ENCODE measurements at places on chromosomes 4 and X.

- DNase-seq, result no peak
Observed at GRCh38 chr4:6478546-6479220, 6.3 kb upstream of the PPP2R2C start.

DNA sequence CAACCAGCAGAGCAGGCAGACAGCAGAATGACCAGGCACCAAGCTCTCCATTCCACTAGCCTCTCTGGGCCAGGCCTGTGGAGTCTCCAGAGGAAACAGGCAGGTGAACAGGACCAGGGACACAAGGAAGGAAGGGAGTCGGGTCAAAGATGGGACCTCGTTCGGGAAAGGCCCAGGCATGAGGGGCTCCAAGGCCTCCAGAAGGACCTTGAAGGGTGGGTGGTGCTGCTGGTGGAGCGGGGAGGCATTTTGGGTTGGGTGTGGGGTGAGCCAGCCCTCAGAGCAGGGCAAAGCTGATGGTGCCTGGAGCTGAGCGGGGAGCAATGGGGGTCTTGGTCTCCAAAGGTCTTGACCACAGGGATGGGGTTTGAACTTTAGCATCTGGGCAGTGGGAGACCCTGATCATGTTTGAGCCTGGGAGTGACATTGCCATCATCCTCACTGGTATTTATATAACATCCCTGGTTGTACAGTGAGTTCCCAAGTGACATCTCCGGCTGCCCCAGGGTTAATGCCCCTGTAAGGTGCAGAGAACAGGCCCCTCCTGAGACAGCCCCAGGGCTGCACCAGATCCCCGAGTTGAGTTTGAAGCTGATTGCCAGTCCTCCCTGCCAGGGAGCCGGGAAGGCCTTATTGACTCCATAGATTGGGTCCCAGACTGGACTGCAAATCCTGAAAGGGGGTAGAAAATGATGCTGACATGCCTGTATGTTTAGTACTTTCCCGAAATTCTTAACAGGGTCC, 52.7 kb downstream of the PSAPL1 start:
- DNase-seq, result no peak

GRCh38 chr4:173237762-173238161, 69.2 kb downstream of the GALNT7 start:
- no peak for DNase-seq

DNA sequence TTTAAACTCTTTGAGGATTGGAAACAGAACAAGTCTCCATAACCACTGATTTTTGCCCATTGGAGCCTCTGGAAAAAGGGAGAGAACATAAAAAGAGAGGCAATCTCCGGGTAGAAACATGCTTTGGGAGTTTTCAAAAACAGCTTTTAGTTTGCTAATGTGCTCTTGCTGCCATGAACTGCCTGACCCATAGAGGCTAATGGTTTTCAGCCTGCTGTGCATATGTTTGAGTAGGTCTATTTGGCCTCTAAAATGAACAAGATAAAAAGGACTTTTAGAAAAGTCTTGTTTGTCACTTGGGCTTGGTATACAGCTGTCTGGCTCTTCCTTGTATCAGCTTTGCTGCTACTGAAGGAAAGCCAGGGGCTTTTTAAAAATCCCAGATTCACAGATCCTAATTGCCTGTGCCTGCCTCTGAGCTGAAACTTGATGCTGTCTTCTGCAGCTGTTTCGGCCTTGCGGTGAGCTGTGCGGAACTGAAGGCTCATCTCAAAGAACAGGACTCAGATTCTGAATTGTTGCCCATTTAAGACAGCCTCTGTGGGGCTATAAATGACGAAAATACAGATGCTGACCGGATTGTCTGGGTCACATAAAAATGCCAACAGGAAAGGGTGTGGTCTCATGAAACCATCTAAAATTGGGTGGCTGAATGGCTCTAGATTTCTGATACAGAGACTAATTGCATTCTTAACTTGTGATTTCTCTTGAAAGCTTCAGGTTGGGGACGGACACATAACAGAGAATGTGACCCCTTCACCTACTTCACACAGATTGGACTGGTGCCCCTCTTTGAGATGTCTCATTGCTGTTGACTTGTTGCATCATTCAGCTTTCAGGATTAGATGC, 18.4 kb upstream of the ZNF41 start:
- DNase-seq, result no peak

DNA sequence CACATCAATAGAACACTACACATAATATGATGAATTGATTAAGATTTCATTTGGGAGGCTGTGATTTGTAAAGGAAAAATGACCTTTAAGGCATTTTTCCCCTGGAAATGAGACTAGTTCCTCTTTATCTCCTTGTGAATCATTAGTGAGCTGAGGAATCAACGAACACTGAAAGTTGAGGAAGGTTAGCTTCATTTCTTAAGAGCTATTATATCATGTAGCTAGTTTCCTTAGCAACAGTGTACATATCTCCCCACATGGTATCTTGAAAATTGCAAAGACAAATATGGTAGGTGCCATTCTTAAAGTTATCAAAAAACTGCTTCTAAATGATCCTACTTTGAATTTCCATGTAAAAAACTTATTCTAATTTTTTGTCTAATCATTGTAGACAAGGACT, 127.5 kb upstream of the NRK start:
- DNase-seq, result no peak

GRCh38 chr4:40194602-40195161, 2.1 kb upstream of the RHOH start:
- DNase-seq, result no peak

DNA sequence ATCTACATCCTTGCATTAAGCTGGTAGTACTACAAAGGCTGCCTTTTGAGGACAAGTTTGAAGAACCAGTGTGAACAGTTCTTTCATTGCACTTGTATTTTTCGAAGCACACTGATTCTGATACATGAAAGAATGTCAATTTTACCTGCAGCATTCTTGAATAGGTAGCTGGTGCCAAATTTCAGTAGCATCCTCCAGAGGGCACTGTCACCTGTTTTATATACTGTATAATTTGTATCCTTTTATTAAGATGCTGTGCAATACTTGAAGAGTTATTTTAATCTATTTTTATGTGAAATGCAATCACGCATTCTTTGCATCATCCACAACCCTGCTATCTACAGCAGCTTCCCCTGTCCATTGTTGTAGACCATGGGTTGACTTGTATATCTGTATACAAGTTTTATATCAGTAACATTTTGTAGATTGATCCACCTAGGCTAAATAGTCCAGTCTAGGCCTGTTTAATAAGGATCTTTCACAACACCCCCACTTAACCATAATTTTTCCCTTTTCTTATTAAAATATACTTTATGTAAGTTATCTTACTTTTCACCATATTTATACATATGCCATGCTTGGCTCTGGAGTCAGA, 325.7 kb downstream of the PCDH7 start:
- DNase-seq, result no peak

DNA sequence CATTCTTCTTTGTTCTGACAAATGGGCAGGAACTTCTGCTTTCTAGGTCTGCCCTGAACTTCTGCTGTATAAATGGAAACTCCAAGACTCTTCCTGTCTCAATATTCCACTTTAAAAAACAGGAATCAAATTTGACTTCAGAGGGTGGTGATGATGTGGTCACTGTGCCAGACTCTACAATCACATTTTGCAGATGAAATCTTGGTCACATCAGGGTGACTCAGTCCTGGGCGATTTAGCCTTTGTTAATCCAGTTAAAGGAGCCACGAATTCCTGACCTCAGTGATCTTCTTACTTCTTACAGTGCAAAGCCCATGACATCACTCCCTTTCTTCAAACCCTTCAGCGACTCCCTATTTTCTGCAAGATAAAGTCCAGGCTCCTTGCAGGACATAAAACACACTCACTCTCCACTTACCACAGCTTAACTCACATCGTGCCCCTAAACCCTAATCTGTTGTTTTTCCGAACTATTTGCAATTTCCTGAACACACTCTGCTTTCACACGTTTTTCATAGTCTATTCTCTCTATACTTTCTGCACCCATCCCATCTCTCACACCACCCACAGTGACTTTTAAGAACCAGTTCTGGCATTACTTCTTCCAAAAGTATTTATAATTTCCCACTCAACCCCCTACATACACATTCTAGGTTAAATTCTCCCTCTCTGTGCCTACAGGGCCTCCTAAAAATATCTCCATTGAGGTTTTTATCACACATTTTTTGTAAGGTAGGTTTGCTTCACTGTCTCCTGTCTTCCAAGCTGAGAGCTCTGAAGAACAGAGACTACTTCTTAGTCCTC, 11.1 kb downstream of the GASK1B start:
- DNase-seq, result no peak

- DNase-seq, result no peak
Observed at GRCh38 chrX:38798956-38799355, 2.3 kb upstream of the MID1IP1 start.

- peak; percentile 18 for DNase-seq
Observed at GRCh38 chr4:123599920-123600810, 203.6 kb downstream of the SPRY1 start.

- no peak for DNase-seq
Observed at GRCh38 chrX:44937606-44938005, 64.6 kb downstream of the KDM6A start.

- no peak for DNase-seq
Observed at GRCh38 chr4:54104907-54105306, 4.9 kb downstream of the GSX2 start.

- no peak for DNase-seq
Observed at GRCh38 chr4:156576946-156577345, 394.7 kb downstream of the PDGFC start.

- DNase-seq, result no peak
Observed at GRCh38 chr4:109053257-109053656, 249.2 kb downstream of the COL25A1 start.

DNA sequence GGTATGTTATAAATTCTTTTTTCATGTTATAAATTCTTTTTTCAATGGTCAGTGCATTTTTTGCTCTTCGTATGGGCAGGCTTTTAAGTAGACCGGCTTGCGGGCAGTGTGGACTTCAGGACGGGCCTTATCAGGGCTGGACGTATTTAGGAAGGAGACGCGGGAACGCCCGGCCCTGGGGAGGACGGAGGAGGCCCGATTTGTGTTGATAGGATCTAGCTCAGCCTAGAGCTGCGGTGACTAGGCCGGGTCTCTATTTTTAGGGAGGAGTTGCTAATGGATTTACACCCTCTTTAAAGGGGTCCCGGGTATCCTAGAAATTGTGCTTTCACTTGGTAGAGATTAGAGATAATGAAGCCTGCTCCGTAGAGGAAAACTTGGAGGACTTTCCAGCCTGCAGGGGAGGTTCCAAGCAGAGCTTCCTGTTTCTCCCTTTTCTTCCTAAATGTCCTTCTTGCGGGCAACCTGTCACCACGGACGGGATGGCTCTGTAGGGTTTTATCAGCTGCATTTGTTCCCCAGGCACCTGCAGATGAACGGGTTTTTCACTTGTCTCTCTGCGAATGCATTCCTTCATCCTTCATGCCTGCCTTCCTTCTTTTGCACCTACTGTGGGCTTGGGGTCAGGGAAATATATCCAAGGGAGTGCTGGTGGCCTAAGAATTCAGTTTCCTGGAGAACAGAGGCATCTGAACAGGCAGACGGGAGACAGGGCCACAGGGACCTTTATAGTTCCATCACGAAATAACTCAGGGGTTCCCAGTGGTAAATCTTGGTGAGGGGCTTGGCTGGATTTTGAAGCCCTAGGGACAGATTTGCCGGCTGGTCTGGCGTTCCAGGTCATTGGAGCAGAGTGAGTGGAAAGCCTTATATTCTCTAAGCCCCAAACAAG, 1.4 kb downstream of the CD99 start:
- no peak for DNase-seq

GRCh38 chrX:135295238-135295943, 13.9 kb upstream of the ETDC start:
- DNase-seq, result peak; percentile 12

- no peak for DNase-seq
Observed at GRCh38 chr4:71338846-71339593, at the start of gene SLC4A4. Gene SLC4A4, plus strand, starts transcription at chr4:71339020.

DNA sequence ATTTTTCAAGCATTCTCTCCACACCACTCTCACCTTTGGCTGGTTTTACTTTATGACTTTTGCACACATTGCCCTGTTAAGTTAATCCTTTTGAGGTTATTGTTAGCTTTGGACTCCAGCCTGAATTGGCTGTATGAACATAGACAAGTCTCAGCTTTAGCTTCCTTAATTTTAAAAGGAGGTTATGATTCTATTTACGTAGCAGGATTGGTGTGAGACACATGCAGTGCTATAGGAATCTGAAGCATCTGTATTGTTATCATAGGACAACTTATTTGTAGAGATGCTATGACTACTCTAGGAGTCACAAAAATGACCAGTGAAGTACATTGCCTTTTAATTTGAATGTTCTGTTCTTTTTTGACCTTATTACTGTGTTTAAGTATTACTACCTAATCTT, 15.7 kb downstream of the PGAM4 start:
- DNase-seq, result no peak

- DNase-seq, result no peak
Observed at GRCh38 chr4:168569931-168570276, 73.1 kb downstream of the PALLD start.

GRCh38 chrX:24243188-24243587, 70.7 kb downstream of the SUPT20HL2 start:
- no peak for DNase-seq

DNA sequence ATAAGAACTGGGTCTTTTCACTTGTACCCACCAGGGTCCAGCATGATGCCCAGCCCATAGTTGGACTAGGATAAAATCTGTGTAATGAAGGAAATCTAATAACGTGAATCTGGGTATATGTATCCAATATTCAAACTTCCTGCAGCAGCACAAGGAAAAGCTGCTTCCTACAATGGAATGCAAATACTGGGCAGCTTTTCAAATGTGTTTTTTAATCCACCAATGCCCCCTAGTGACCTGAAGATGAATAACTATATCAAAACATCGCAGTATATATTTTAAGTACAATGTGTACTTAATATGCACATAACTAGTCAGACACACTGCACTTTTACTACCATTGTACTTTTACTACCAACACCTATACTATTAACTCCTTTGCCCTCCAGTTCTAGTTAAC, 5.3 kb downstream of the APOO start:
- no peak for DNase-seq

DNA sequence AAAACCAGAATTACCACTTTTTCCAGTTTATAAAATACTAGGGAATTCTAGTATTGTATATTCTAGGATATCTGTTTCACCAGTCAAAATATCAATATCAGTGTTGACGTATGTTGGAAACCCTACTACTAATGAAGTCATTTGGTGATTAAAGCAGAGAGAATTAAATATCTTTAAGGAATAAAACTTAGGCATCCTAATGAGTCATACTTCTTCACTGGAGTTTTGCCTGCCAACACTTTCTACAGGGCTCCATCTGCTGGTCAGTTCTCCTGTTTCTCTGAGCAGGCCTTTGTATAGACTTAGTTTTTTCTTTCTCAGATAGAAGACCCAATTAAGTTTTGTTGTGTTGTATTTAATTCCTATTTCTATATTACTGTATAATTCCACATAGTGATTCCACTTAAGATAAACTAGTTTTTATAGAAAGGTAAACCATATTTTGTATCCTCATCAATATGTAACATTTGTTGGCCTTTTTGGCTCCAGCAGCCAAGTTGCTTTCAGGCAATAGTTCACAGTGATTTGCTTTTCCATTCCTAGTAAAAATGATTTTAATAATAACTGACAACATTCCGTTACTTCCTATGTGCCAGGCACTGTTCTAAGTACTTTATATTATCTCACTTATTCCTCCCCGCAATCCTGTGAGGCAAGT, 3.5 kb downstream of the AP1AR start:
- no peak for DNase-seq
